Hepatocyte (in vitro differentiated cells): ENCODE measurements at places on chromosomes 6 and 20. TPM values are rescaled to one million over a fixed set of nuclear protein-coding genes. Genes with fewer than 3 reads are reported as not detected.

Gene FHL5
- 0.12 TPM in 1 of 2 replicates, not detected in the other for total RNA-seq

Gene KIAA0408
- 6.4 and 7.4 TPM in 2 replicates for total RNA-seq

Gene TOP1
- 38.2 and 39.9 TPM in 2 replicates for total RNA-seq

Gene GPX5
- total RNA-seq = not detected in 2 replicates

Gene ZNF337
- total RNA-seq = 7.7 and 11.3 TPM in 2 replicates

Gene BNIP5
- total RNA-seq = 27.6 and 29.1 TPM in 2 replicates

Gene BMP2
- 60.9 and 72.0 TPM in 2 replicates for total RNA-seq

Gene CHD6
- total RNA-seq = 31.0 and 36.7 TPM in 2 replicates

DNA sequence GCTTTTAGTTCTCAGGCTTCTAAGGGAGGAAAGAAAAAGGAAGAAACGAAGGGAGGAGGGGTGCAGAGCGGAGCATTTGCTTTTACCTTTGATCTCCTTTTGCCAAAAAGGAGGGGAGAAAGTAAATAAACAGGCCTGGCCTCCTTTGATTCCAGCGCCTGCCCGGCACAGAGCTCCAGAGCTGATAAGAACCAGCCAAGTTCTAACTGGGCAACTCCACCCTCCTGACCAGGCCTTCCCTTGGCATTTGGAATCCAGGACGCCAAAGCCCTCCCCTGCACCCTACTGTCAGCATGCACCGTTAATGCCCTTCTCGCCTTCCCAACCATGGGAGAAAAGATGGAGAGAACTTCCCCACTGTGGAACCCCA lies 120.8 kb upstream of the PTPN1 start:
- no peak for DNase-seq

- no peak for DNase-seq
These were observed 915 bp downstream of the CLVS2 start for GRCh38 chr6:122996794-122997505.

GRCh38 chr6:98514073-98514720 lies 320.2 kb upstream of the POU3F2 start:
- DNase-seq = no peak

GRCh38 chr20:1083431-1084080 lies 34.8 kb upstream of the PSMF1 start:
- no peak for DNase-seq

- DNase-seq = no peak
These were observed 445.3 kb upstream of the FLRT3 start for GRCh38 chr20:14782731-14783130.

- no peak for DNase-seq
These were observed 123.0 kb downstream of the PLCB1 start for GRCh38 chr20:8254911-8255582.

GRCh38 chr20:33647603-33648395 lies 14.3 kb upstream of the C20orf144 start:
- no peak for DNase-seq

GRCh38 chr20:47875297-47876025 lies 90.2 kb upstream of the SULF2 start:
- no peak for DNase-seq

- peak; percentile 58 for DNase-seq
These were observed 32.3 kb downstream of the YTHDF1 start for GRCh38 chr20:63183422-63184146.

DNA sequence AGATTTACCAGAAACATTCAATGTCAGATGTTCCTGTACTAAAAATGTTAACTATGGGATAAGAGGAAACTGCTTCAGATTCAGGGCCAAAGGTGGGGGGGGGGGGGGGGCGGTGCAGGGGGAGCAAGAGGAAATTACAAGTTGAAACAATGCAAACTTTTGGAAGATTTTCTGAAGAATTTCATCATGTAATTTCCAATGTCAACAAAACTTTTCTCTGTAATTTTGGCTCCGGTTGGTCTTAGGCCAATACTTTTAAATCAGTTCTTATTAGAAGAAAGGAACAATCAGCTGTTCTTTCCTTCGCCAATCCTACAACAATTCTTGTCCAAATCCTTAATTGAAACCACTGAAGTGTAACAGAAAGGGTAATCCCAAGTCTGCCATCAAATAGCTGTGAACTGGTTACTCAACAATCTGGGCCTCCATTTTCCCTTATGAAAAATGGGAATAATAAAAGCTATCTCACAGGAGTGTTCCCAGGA lies 13.1 kb downstream of the UQCC1 start:
- no peak for DNase-seq

DNA sequence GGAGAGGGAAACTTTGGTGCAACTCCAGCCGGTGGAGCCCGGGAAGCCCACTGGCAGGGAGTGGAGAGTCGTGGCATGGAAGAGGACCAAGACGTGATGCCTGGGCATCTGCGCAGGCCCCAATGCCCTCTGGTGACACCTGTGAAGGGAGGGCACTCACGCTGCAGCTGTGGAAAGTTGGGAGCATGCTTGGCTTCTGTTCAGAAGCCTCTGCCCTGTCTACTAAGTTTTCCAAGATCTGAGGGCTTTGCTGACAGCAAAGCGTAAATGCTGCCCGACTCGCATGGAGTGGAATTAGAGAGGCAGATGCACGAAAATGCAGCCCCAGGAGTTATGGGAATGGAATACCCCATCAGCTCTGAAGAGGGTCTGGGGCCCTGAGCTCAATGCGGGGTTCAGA lies 75.7 kb downstream of the SYNDIG1 start:
- no peak for DNase-seq

- no peak for DNase-seq
These were observed 2.4 kb downstream of the PHF3 start for GRCh38 chr6:63637865-63638445.

DNA sequence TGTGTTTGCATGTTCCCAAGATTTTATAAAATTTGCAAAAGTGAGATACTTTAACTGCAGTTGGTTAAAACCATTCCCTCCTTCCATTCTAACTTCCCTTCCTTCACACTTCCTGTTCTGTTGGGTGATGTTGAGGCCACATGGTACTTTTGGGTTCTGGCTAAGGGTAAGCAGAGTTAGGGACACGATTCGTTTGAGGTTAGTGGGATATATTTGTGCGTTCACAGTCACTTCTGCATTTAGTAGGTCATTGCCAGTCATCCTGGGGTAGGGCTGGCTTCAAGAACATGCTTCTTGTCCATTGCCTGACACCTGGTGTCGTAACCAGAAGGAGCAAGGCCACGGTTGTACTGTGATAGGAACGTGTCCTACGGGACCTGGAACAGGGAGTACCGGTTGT lies 340.1 kb downstream of the ZFAND3 start:
- no peak for DNase-seq

GRCh38 chr6:68876792-68877493 lies 241.9 kb downstream of the ADGRB3 start:
- DNase-seq = peak; percentile 25

GRCh38 chr20:63026582-63027165 lies 19.9 kb upstream of the BHLHE23 start:
- no peak for DNase-seq

DNA sequence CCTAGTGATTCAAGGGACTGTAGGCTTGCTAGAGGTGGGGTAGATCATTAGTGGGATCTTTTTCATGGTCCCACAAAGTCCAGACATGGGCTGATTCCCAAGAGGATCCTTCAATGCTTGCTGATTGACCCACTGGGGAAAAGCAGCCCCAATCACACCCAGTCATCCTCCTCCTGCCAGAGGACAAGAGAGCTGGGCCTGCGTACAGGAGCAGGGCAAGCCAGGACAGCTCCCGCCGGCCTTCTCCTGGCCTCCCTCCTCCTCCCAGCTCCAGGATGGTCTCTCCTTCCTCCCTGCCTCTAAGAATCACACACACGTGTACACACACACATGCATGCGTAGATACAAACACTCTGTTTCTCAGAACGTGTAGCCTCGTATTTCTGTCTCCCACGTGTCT lies 27.0 kb downstream of the KCNK15 start:
- DNase-seq = no peak

DNA sequence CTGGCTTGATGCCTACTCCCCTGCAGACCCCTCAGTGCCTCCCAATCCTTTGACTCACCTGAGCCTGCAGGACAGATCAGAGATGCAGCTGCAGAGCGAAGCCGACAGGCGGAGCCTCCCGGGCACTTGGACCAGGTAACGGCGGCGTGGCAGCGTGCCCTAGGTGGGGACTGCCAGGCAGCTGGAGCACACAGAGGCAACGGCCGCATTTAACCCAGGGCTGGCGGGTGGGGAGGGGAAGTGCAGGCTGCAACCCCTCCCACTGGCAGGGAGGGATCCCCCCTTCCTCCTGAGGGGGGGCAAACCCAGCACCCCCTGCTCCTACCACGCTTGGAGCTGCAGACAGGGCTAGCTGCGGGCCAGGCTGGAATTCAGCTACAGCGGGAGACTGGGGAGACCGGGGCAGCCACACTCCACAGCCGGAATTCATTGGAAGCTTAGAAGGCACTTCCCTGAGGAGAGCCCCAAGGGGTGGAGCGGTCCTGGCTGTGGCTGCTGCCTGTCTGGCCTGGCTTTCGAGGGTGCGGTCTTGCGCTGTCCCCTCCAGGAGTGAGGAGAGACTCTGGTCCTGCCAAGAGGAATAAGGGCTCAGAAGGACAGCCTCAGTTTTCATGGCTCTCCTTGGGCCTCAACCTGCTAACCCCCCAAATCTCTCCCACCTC lies at the start of gene MATN4:
MATN4 (minus strand) TSS at position 183 of the 662 bp plus-strand sequence. CDS start 2,717 bp downstream, outside the sequence.
- DNase-seq = no peak

DNA sequence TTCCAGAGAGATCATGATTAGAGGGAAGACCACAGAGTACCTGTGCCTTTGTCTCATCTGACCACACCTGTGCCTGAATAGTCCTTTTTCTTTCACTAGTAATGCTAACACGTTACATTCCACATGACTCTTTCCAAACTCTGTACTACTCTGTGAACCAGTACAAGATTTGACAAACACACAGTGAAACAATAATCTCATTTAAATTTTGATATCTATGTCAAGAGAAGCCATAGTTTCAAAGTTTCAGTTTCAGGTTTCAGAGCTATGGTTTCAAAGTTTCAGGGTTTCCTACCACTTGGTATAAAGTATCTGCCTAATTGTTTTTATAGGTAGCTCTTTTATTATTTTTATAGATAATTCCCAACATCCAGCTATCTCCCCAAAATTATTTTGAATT lies 62.0 kb upstream of the PHACTR2 start:
- no peak for DNase-seq

GRCh38 chr6:82017773-82018172 lies 229.8 kb downstream of the IBTK start:
- DNase-seq = no peak

GRCh38 chr6:46217671-46218131 lies 46.9 kb upstream of the ENPP5 start:
- no peak for DNase-seq

GRCh38 chr6:680251-680650 lies 12.7 kb downstream of the EXOC2 start:
- DNase-seq = no peak

DNA sequence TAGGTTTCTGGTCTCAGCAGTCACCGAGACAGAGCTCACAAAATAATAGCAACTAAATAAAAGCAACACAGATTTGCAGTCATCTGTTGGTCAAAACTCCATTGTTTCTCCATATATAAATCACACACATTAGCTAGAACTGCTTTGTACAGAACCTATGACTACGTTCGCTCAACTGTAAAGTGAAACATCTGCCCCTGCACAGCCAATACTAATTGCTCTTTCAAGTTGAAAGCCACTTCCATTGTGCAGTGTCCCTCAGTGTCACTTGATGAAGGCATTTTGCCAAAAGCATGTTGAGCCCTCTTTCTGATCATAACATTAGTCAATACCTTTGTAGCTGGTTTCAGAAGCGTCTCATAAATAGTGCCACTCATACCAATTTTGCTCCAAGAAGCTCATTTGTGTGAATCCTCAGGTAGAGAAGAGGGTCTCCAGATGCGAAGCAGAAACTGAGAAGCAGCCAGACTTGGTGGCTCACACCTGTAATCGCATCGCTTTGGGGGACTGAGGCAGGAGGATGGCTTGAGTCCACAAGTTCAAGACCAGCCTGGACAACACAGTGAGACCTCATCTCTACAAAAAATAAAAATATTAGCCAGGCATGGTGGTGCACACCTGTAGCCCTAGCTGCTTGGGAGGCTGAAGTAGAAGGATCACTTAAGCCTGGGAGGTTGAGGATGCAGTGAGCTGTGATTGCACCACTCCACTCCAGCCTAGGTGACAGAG lies 68.9 kb downstream of the PERP start:
- no peak for DNase-seq

DNA sequence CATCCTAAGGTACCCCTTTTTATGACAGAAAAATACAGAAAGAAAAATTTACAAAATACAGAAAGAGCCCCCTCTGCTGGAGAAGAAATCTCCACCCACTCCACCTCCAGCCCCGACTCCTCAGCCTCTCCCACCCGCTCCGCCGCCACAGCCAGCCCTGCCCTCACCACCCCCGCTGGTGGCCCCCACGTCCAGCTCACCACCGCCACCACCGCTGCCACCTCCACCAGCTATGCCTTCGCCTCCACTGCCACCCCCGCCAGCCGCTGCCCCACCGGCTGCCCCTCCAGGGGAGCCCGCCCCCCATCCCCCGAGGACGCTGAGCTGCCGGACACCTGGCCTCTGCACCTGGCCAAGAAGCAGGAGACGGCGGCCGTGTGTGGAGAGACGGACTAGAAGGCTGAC lies 17.7 kb downstream of the WFDC2 start:
- no peak for DNase-seq

DNA sequence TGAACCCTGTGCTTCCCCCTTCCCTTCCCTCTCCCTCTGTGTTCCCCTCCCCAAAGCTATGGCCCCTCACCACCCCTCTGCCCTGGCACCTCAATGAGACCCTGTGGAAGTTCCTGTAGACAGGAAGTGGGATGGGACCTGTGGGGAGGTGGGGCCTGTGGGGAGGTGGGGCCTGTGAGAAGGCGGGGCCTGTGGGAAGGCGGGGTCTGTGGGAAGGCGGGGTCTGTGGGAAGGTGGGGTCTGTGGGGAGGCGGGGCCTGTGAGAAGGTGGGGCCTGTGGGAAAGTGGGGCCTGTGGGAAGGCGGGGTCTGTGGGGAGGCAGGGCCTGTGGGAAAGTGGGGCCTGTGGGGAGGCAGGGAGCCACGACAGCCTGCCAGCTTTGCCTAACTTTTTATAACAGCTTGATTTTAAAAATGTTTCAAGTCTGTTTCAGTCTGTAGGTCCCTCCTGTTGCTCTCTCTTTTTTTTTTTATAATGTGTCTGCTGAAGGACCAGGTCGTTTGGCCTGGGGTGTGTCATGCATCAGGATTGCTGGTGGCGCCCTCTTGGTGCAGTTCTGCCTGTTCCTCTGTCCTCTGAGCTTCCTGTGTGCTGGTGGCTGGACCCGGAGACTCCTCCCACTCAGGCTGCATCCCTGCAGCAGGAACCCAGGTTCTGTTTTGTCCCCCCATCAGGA lies 70.5 kb upstream of the SLCO4A1 start:
- no peak for DNase-seq

DNA sequence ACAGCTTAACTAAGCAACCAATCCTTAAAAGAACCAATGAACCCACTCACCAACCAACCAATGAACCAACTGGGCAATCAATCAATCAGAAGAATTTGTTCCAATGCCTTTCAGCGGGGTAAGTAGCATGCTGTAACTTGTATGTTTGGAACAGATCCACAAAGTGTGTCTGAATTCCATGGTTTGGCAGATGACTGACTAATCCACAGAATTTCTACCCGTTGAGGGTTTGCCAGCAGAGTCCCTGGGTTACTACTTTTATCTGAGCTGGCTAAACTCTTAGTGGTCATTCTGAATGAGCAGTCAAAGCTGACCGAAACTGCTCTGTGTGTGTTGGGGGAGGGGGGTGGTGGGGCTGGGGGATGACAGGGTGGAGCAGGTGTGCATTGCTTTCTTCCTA lies 125.0 kb upstream of the JAG1 start:
- no peak for DNase-seq
